ENCODE measurements at places on chromosomes 13 and 19.

- H3K36me3 ChIP-seq: no peaks in the 10 kb centered on the region
- peak within 1 kb of the TSS; percentile 94 for H3K27ac ChIP-seq
- H3K4me3 ChIP-seq: peak within 1 kb of the TSS; percentile 51
- no peaks in the 10 kb centered on the region for H3K27me3 ChIP-seq
- peaks cover 19% of the 10 kb centered on the region for H3K4me1 ChIP-seq
Observed at GRCh38 chr13:36297366-36298338, at the start of gene CCDC169. TSS of gene CCDC169 (minus strand) at chr13:36297814. CDS start at chr13:36297719, 95 bp downstream.

DNA sequence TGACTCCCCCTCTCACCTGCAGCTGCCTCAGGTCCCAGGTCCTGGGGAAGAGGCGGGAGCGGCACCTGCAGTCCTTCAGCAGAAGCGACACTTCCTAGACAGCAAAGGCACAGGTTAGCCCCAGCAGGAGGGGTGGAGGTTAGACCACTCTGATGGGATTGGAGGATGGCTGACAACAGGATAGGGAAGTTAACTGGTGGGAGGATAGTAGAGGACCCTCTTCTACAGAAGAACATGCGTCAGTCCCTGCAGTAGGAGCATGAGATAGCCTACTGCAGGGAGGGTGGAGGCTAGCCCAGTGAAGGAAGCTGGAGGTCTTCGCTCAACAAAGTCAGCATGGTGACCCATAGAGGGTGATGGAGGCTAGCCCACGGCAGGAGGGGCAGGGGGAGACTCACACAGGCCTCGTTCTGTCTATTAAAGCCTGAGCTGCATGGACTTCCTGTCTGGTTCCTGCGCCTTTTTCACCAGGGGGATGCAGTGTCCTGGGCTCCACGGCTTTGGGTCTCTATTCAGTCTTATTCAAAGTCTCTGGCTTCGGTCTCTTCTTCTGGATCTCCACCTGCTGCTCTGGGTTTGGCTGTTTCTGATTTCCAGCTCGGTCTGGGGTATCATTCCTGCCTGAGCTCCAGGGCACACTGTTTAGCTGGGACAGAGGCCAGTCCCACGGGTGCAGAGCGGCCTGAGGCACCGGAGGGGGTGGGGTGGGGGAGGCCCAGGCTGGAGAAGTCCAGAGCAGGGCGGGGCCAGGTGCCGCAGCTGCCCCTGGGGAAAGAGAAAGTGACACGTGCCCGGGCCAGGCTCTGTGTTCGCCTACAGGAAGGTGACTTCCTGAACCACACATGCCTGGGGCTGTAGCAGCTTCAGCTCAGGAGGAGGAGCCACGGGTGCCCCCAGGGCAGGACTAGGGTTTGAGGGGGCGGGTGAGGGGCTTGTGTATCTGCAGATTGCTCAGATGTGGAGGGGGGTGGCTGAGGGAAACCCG lies 7.3 kb downstream of the IFNL3 start:
- H3K36me3 ChIP-seq: no peaks in the 10 kb centered on the region
- H3K4me1 ChIP-seq: no peaks in the 10 kb centered on the region
- no peak overlapping the region for H3K27ac ChIP-seq
- H3K27me3 ChIP-seq: peaks cover 52% of the 10 kb centered on the region
- DNase-seq: no peak

GRCh38 chr19:33297401-33298145 lies 4.8 kb downstream of the CEBPA start:
- DNase-seq: no peak
- no peak overlapping the region for H3K27ac ChIP-seq
- H3K4me3 ChIP-seq: no peak overlapping the region
- H3K4me1 ChIP-seq: peaks cover 17% of the 10 kb centered on the region
- H3K27me3 ChIP-seq: peaks cover 40% of the 10 kb centered on the region

DNA sequence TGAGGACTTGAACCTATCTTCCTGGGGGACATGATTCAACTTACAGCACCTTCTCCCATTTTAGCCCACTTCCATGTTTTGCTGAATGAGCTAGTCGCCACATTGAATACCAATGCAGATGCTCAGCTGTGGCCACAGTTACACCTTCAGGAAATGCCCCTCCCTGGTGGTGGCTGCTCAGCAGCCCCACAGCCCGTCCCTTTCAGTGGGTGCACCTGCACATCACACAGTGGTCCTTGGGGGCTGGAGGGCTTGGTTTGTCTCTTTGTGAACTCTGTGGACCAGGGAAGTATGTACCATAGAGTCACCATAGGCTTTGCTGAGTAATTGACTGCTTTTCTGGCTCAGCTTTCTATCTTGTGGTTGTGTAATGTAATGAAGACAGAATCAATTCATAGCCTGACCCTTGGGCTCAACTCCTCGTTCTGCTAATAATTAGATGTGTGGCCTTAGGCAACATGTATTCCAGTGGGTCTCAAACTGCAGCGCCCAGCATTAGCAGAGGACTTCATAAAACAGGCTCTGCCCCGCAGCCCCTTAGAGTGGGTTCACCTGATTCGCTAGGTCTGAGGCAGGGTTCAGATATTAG lies 48.1 kb upstream of the FARP1 start:
- H3K4me3 ChIP-seq: no peak overlapping the region
- DNase-seq: no peak
- no peaks in the 10 kb centered on the region for H3K36me3 ChIP-seq
- H3K27ac ChIP-seq: no peak overlapping the region
- H3K27me3 ChIP-seq: no peaks in the 10 kb centered on the region
- H3K4me1 ChIP-seq: peaks cover 13% of the 10 kb centered on the region

DNA sequence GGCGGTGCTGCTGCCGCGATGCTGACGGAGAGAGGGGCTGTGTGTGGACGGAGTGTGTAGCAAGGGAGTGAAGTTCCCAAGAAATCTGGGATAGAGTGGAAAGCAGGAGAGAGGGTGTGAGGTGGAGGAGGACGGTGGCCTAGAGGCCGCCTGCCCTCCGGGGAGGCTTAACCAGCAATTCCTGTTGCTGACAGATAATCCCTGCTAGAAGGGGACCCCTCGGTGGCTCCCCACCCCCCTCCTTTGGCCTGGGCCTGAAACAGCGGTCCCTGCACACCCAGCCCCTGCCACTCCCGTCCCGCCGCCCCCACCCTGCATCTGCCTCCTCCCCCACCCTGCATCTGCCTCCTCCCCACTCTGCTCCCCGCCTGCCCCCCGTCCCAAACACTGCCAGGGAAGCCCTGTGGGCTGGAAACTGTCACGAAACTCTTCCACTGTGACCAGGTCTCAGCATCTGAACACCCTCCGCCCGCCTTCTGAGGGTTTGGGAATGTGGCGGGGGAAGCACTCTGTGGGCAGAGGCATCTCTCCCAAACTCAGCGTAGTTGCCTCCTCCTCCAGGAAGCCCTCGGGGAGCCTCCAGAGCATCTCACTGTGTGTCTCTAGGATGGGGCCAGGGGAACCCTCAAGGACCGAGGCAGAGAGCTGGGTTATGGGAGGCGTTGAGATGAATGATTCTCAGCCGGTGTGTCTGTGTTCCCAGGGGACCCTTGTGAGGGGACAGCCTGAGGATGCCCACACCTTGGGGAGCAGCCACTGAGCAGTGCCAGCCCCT lies 17.1 kb upstream of the MATK start:
- peaks cover 7% of the 10 kb centered on the region for H3K4me1 ChIP-seq
- no peak overlapping the region for H3K27ac ChIP-seq
- DNase-seq: no peak
- H3K36me3 ChIP-seq: no peaks in the 10 kb centered on the region

All from neural progenitor cell (in vitro differentiated cells).